ENCODE measurements at places on chromosomes 12 and 14.

DNA sequence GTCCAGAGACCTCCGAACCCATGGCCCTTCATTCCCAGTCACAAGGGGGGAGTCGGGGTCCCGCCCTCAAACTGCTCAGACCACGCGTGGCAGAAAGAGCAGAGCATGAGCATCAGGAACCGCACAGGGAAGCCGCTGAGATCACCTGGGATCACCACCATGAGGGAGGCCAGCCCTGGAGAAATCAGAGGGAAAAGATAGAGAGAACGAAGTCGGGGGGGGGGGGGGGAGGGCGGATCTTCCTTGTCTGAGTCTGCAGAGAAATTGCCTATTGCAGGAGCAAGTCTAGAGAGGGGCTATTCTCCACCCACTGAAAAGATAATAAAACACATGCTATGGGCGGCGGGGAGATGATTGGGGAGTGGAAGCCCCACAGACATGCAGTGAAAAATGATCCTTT lies 884 bp upstream of the TMEM132C start:
- no peak for DNase-seq

- DNase-seq = peak; percentile 56
These were observed 297.1 kb upstream of the TBX3 start for GRCh38 chr12:114981036-114981435.

DNA sequence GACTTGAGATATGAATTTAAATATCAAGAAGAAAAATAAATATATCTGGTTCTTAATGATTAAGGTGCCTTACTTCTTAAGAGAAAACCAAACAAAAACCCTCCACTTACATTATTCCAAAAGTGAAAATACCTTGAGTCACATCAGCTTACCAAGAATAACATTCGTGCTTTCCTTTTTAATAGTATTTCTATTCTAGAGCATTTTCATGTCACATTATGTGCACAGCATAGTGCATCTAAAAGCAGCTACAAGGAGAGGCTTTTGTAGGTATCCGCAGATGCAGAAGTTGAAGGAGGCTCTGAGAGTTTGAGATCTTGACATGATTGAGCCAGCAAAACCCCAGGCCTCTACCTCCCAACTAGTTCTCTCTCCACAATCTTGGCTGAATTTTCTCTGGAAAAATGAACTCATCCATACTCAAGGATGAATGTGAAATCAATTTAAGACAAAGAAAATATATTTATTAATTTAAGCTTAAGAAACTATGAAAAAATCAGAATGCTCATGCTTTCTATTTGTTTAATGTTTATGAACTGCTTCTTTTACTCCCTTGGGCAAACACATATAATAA lies 275.0 kb downstream of the AKAP6 start:
- DNase-seq = no peak

GRCh38 chr12:5396541-5396940 lies 35.4 kb upstream of the NTF3 start:
- DNase-seq = no peak

GRCh38 chr12:100579844-100580243 lies 6.4 kb downstream of the GAS2L3 start:
- DNase-seq = no peak

DNA sequence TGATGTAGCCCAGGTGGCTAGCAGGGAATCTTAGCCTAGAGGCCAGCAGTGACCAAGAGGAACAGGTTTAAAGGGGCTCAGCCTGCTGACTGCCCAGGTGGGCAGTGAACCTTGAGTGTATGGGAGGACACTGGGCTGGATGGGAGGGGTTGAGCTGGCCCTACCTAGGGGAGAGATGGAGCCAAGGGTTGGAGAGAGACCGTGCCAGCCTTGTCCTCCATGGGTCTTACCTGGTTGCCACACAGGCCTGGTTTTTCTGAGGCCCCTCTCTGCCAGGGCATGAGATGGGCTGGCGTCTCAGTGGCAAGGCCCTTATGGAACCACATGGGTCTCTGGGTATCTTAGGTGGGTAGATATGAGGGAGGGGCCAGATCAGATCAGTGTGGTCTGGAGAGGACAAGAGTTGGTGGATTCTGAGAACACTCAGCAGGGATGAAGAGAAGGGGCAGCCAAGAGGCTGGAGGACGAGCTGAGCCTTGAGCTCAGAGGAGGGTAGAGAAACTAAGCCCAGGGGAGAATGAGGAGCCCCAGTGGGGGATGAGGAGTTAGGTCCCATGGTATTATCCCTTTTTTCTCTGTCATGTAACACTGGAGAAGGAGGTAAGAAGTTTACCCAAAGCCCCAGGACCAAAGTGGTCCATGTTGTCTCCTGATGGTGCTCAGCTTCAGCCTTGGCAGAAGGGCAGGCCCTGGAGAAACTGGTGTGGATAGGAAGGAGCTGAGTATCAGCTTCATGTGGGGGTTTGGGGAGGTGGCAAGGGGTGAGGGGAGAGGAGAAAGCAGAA lies 3.7 kb downstream of the GZMB start:
- DNase-seq = no peak

- DNase-seq = peak; percentile 57
These were observed 164.3 kb downstream of the SLC5A8 start for GRCh38 chr12:101045486-101046464.

DNA sequence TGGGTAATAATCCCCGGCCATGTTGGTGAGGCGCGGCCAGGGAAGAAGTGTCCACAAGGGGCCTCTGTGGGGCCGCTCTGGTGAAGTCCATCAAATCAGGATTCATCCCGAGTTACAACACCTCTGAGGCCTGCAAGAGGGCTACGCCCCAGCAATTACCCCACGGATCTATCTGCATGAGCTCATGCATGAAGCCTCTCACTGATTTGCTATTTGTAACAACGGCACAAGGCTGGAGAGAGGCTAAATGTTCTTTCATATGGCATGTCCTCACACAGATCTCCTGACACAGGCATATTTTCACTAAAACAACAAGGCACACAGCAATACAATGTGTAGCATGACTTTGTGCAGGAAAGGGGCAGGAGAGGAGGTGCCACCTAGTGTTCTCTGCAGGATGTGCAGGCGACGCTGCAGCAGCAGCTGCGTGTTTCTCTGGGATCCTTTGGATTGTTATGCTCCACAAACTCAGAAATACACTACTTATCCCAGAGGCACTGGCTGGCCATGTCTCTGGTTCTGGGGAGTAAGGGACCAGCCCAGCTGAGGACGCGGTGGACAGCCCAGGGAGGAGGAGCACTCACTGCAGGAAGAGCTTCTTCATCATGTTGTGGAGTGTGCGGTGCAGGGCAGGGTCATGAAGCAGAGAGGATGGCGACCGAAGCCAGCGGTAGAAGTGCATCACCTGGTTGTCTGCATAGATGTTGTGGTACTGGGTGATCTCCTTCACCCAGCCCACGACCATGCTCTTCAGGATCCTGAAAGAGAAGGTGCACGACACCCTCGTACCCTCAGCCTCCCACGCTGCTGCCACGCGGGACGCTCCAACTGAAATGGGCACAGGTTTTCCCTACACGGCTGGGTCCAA lies 20.2 kb downstream of the P2RX2 start:
- peak; percentile 81 for DNase-seq

Measured in fibroblast of mammary gland (primary cell).